GM12892 (cell line): ENCODE measurements at places on chromosomes 2 and 18.

GRCh38 chr2:149597050-149597667 lies 9.6 kb upstream of the MMADHC start:
- DNase-seq = no peak

GRCh38 chr2:228140934-228141528 lies 40.5 kb downstream of the SPHKAP start:
- no peak for DNase-seq

- DNase-seq = no peak
These were observed 4.8 kb downstream of the REG1B start for GRCh38 chr2:79082987-79083386.

GRCh38 chr2:64186699-64187605 lies 42.7 kb upstream of the PELI1 start:
- no peak for DNase-seq

DNA sequence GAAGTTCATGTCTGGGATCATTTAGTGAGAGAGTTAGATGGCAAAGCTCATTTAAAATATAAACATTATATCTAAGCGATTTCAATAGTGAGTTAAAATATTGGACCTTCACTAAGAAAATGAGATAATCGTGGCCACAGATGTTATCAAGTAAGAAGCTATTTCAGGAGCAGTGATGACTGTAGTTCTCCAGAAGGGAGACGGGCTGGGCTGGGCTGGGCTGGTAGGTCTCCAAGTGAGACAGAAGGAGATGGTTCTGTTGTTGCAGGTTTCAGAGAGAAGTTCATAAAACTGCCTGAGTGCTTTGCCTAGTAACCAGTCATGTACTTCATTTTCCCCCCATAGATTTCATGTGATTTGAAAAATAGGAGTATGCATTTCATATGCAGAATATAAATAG lies 130.1 kb upstream of the DAPL1 start:
- DNase-seq = no peak

DNA sequence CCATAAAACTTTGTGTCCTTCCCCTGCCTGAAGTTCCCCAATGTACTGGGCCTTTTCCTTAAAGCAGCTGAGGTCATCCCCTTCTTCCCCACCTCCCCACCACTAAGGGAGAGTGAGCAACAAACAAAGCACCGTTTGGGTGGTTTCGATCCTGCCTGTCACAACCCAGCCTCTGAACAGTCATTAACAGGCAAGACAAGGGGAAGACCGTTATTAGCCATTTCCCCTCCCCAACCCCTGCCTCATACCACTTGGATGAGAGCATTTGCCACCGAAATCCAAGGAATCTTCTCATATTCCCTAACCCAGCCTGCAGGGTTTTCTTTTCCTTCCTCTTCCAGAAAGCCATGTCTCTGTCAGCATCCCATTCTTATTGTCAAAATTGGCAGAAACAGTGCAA lies 65.6 kb downstream of the STRADB start:
- DNase-seq = no peak

- no peak for DNase-seq
These were observed 6.0 kb upstream of the NEDD4L start for GRCh38 chr18:58038063-58038462.

GRCh38 chr2:106106622-106107508 lies 87.2 kb downstream of the UXS1 start:
- no peak for DNase-seq

GRCh38 chr2:27687232-27687631 lies 23.5 kb downstream of the SLC4A1AP start:
- no peak for DNase-seq

- DNase-seq = no peak
These were observed 369.4 kb upstream of the CYRIA start for GRCh38 chr2:17035010-17035409.

- no peak for DNase-seq
These were observed 11.3 kb downstream of the SCYGR5 start for GRCh38 chr2:227677928-227678327.

- DNase-seq = no peak
These were observed 4.7 kb downstream of the GLI2 start for GRCh38 chr2:120740375-120740764.

DNA sequence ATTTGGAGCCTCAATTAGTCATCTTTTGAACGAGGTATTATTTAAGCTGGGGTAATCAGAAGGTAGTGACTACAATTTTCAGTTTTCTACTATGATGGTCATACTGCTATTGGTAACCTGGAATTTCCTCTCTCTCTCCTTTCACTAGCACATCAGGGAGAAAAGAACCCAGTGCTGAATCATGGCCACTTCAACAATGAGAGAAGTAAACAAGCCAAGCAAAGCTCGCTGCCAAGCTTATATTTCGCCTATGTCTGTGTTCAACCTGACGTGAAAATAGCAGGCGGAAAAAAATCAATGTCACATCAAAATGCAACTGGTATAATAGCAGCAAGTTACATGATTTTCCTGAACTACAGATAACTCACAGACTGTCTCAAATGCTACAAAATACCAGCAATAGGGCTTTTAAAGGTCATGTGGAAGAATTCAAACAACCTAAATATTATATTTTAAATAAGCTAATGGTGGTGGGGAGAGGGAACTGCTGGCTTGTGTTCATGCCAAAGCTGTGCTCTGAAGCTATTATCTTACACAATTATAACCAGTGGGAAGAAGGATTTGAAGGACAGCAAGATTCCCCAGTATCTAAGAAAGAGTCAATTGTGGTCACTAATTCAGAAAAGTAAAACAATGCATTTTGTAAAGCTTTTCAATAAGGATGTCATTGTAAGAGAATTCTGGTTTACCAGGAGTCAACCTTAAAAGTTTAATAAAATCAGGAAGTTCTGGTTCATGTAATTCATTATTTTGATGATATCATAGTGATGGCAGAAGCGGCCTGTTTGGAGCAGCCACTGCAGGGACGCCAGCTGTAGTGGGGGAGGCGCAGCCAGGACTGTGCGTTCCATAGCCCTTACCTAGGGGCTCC lies 38.0 kb downstream of the RNF152 start:
- DNase-seq = no peak

GRCh38 chr2:20355131-20355530 lies 4.5 kb upstream of the PUM2 start:
- DNase-seq = no peak

DNA sequence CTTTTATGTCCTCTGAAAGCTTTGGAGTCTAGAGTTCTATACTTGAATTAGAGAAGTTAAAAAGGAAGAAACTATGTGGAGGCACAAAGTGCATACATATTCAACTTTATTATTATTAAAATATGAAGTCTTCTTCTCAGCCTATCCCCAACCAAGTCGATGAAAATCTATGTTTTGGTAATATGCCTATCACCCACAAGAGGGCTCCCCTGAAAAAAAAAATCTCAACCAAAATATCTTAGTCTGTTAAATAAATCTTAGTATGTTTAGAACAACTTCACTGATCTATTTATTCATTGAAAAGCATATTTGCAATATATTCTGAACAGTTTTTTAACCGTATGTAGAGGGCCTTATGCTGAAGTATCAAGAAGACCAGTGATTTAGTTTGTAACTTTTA lies 804.5 kb downstream of the TDRD15 start:
- DNase-seq = no peak

DNA sequence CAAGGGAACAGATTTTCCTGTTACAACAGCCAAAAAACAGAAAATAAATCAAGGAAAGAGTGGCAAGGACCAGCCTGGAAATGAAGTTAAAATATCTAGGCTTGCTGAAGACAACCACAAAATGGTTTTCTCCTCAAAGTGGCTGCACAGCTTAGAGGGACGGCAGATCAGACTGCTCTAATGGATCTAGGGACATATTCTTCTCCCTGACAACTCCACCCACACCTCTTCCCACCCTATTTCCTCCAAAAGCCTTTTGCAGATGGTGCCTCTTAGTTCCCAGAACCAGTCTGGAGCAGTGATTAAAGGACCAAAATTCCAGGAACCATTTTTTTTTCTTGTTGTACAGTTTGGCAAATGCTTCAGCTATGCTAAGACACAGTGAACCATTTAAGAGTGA lies 220.2 kb upstream of the SIX2 start:
- no peak for DNase-seq

DNA sequence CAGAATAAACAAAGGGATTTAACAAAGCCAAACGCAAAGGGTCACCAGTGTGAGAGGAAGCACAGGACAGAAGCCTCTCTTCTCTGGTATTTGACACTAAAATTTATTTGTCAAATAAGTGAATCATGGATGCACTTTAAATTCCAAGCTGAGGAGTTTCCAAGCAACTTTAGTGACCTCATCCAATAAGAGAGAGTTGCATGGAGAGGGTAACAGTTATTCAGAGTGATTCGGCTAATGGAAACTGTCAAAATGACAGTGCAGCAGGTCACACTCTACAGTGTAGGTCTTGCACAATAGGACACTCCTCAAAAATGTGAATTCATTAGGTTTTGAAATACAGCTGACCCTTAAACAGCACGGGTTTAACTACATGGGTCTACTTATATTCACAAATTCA lies 103.9 kb upstream of the ACVR1C start:
- no peak for DNase-seq

DNA sequence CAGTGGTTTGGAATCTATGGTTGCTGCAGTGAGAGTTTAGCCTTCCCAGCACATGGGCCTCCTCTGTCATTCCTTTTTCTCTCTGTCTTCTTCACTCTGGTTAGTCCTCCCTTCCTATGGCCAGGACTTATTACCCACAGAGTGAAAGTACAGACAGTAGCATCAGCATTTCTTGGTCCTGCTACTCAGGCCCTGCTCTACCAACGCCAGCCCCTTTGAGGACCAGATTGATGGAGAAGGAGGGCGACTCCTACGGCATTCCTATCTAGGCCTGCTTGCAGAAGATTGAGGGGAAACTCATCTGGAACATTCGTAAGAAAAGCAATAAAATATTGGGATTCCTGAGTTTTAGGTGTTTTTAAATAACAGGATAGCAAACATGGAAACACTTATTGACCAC lies 43.5 kb downstream of the BMP10 start:
- DNase-seq = no peak

DNA sequence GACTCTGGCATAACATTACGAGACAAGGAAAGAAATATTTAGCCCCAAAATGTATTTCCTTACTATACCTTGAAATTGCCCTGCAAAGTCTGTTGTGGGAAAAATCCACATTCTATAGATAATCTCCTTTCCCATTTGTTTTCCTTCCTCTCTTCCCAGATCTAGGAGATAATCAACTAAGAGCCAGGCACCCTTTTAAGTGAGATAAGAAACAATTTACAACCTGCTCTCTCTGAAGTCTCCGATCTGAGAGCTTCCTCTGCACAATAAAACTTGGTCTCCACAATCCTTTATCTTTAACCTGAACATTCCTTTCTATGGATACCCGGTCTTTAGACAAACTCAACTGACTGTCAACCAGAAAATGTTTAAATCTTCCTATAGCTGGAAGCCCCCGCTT lies 1160.7 kb upstream of the NRXN1 start:
- DNase-seq = no peak

- no peak for DNase-seq
These were observed 72.7 kb downstream of the MCFD2 start for GRCh38 chr2:46842876-46843275.

GRCh38 chr2:33577084-33577483 lies 22.0 kb downstream of the FAM98A start:
- no peak for DNase-seq

DNA sequence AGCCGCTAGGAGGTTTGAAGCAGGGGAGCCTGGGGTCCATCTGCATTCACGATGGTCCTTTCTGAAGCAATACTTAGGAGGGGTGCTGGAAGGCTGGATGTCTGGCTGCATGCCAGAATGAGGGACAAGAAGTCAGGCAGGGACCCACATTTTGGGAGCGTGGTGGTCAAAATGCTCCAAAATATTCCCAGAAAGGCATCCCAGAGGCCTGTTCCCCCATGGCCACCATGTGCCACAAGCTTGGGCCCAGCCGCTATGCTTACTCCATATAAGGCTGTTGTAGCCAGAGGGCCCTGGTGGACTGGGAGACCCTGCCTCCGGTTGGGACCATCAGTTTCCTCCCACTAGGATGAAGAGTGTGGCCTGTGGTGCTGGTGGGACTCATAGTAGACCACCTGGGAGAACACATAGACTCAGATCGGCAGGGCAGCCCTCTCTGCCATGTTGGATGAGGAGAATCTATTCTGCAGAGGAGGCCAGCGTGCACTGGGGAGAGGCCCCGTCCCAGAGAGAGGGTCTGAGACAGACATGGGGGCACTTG lies 3.6 kb upstream of the PROM2 start:
- DNase-seq = no peak

DNA sequence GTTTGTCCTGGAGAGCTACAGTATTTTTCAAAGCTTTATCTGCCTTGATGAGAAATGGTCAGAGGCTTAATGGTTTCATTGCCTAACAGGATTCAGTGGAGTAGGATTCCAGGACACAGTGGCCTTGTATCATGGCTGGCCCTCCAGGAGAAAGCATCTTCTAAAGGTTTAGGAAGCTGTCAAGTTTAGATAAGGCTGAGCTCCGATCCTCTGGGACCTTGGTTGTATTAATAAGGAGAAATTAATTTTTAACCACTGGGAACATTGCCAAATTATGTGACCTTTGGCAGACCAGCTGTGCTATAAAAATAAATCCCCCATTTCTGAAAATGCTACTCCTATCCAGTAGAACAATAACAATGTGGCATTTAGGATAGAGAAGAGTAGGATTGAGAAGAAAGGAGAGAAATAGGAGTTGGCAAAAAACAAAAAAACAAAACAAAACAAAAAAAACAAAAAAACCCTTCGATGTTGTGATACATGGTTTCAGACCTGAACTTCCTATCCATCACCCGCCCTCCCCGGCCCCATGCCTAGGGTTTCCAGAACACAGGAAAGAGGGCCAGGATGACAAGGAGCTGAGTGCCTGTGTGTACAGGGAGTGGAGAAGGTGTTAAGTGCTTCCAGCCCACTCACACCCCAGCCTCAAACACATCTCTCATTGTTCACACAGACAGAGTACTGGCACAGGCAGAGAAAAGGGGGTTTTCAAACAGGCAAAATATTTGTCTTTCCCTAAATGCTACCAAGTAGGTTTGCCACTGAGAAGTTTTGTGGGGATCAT lies 6.3 kb downstream of the NRP2 start:
- no peak for DNase-seq

DNA sequence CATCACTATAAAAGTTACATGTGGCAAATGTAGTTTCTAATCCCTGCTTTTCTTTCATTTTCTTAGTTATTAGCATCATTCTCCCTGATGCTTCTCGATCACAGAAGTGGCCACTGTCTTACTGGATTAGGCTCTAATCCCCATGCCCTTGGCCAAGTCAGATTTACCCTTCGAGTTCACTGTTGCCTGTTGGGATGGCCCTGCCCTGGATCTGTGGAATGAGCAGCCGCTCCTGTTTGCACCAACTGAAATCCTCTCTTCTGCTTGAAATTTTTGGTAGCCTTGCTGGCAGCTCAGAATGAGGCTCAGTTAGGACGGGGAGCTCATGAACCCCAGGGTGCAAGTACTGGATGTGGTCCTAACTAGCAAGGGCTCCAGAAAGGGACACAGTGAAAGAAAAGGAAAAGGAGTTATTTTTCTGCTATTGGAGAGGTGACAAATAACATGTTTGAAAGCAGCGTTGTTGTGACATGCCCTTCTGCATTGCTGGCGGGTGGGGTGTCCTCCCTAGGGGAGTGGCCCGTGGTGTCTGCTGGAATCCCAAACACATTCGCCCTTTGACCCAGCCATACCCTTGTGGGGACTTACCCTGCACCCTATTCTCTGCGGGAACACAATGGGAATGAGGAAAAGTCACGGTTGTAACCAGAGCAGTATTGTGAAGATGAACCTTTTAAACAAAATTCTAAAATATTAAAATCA lies 34.5 kb downstream of the RBFA start:
- DNase-seq = no peak
